ENCODE measurements at places on chromosomes 2 and 18.

GRCh38 chr18:26548415-26549262 lies at the start of gene KCTD1:
Gene KCTD1, minus strand, starts transcription at chr18:26548553. Its CDS starts 17 bp downstream, at chr18:26548536.
- DNase-seq = peak; percentile 58

DNA sequence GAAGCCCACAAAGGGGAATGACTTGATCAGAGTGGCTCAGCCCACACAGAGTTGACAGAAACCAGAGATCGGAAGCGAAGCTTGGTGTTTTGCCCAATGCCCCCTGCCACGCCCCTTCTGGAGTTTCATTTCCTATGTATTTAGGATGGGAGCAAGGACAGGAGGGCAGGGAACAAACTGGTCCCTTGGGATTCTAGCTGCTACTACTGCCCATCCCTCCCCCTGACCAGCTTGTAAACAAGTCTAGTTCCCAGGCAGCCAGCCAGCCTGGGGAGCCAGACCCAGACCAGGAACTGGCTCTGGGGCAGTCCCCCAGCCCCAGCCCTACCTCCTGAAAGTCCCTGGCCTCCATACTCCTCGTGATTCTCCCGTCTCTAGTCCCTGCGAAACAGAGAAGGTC lies 8.3 kb downstream of the WNT6 start:
- DNase-seq = no peak

DNA sequence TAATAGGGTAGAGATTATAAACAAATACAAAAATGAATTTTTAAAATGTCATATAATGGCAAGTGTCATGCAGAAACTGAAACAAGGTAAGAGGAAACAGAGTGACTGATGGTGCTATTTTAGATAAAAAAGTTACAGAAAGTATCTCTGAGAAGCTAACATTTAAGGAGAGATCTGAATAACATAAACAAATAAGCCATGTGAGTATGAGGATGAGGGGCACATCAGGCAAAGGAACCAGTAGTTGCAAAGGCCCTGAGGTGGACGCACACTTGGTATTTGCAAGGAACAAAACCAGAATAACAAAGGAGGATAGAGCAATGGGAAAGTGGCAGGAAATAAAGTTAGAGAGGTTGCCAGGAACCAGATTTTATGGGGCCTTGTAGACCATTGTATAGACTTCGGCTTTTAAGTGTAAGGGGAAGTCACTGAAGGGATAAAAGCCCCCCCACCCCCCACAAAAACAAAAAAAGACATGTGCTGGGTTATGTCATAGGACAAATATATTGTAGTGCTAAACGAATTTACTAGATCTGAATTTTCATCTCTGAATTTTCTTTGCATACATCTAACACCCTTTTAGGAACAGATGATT lies 159.2 kb downstream of the DTNB start:
- DNase-seq = no peak

DNA sequence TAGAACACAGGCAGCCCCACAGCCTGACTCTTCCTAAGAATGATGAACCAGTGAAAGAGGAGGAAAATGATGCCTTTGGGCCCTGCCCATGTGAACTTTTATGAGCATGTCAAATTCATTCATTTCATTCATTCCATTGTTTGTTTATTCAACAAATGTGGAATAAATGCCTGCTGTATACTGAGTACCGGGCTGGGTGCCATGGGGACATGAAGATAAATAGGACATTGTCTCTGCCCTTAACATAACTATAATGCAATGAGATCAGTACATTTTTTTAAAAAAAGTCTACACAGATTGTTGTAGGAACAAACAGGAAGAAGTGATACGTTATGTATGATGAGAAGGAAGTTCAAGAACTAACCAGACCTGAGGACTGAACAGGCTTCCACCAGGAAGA lies 14.7 kb downstream of the MREG start:
- no peak for DNase-seq

- DNase-seq = no peak
These were observed 115.3 kb upstream of the SCN7A start for GRCh38 chr2:166609183-166609959.

- no peak for DNase-seq
These were observed 7.2 kb downstream of the PDCD1 start for GRCh38 chr2:241851325-241852115.

Measured in PC-9 (cell line).